Glutamatergic neuron (in vitro differentiated cells): ENCODE measurements at places on chromosomes 16 and 17. TPM values are rescaled to one million over a fixed set of nuclear protein-coding genes. Genes with fewer than 3 reads are reported as not detected.
A peak's percentile ranks its signal among the peaks of the same experiment; 100 is the strongest.

DNA sequence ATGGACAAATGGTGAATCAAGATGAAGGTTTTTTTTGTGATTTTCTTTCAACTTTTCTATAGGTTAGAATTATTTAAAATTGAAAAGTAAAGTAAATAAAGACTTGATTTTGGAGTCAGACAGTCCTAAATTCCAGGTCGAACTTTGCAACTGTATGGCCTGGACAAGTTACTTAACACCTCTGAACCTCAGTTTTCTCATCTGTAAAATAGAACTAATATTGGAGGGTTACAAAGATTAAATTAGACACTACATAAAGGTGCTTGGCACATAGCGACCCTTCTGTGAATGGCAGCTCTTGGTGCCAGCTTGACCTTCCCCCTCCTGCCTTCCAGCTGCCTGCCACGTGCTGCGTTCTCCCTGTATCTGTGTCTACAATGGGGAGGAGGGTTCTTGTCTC lies 3.0 kb downstream of the RSAD1 start:
- no peak overlapping the region for H3K27ac ChIP-seq
- peaks cover 8% of the 10 kb centered on the region for H3K4me1 ChIP-seq
- no peaks in the 10 kb centered on the region for H3K36me3 ChIP-seq
- H3K4me3 ChIP-seq, result no peak overlapping the region

The KRTAP9-4 gene
- not detected for total RNA-seq

DNA sequence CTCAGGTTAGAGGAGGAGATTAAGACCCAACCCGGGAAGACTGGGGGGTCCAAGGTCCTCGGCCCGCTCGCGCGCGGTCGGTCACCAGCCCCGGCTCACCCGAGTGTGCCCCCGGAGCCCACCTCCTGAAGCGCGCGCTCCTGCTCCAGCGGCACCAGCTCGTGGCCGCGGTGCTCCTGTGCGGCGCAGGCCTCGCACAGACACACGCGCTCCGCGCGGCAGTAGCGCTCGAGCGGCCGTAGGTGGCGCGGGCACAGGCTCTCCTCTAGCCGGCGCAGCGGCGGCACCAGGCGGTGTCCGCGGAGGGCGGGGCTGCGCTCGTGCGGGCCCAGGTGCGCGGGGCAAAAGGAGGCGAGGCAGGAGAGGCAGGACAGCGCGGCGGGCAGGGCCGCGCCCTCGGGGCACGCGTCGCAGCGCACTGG lies 618 bp downstream of the TRIM47 start:
- peak overlapping the region; percentile 76 for H3K4me3 ChIP-seq
- no peak overlapping the region for H3K27ac ChIP-seq
- no peaks in the 10 kb centered on the region for H3K36me3 ChIP-seq
- DNase-seq, result peak; percentile 83
- no peaks in the 10 kb centered on the region for H3K4me1 ChIP-seq

DNA sequence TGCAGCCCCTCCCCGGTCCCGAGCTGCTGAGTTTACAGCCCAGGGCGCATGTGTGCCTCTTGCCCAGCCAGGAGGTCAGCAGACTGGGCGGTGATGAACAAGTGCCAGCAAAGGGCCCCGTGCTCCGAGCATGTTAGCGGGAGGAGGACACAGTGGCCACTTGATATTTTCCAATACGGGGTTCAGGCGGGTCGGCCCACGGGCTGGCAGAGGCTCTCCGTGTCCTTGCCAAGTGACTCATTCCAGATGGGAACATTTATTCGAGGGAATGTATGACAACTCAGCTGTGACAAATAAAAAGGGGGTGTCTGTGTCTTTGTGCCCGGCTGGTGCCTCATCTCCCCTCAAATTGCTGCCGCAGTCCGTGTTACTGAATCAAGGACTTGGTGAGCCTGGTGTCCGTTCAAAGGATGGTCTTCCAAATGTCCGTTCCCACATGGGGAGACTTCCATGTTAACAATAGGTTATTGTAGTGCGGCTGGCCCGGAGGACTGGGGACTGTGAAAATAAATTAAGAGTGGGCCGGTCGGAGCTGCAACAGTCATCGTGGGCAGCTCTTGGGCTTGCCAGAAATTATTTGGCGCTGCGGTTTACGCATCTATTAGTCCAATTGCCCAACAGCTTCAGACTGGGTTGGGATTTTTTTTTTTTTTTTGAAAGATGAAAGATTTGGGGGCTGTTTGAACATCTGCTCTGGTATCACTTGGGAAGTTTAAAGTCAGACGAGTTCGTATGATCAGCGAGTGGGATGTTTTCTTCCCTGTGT lies 174.0 kb upstream of the CIBAR2 start:
- H3K4me3 ChIP-seq, result peak overlapping the region; percentile 54
- peak overlapping the region; percentile 95 for H3K27ac ChIP-seq
- peaks cover 24% of the 10 kb centered on the region for H3K27me3 ChIP-seq

- peak; percentile 72 for DNase-seq
- peaks cover 44% of the 10 kb centered on the region for H3K27me3 ChIP-seq
- H3K36me3 ChIP-seq, result no peaks in the 10 kb centered on the region
- peaks cover 25% of the 10 kb centered on the region for H3K4me1 ChIP-seq
- peak overlapping the region; percentile 98 for H3K4me3 ChIP-seq
Measured at GRCh38 chr17:81398176-81398831, 3.0 kb downstream of the BAHCC1 start.

The HOXB3 gene
- not detected for total RNA-seq

- H3K27me3 ChIP-seq, result peaks cover 5% of the 10 kb centered on the region
- no peak overlapping the region for H3K4me3 ChIP-seq
- H3K36me3 ChIP-seq, result no peaks in the 10 kb centered on the region
- no peak for DNase-seq
- no peak overlapping the region for H3K27ac ChIP-seq
- no peaks in the 10 kb centered on the region for H3K4me1 ChIP-seq
Measured at GRCh38 chr16:22183335-22183734, 21.0 kb downstream of the SDR42E2 start.

DNA sequence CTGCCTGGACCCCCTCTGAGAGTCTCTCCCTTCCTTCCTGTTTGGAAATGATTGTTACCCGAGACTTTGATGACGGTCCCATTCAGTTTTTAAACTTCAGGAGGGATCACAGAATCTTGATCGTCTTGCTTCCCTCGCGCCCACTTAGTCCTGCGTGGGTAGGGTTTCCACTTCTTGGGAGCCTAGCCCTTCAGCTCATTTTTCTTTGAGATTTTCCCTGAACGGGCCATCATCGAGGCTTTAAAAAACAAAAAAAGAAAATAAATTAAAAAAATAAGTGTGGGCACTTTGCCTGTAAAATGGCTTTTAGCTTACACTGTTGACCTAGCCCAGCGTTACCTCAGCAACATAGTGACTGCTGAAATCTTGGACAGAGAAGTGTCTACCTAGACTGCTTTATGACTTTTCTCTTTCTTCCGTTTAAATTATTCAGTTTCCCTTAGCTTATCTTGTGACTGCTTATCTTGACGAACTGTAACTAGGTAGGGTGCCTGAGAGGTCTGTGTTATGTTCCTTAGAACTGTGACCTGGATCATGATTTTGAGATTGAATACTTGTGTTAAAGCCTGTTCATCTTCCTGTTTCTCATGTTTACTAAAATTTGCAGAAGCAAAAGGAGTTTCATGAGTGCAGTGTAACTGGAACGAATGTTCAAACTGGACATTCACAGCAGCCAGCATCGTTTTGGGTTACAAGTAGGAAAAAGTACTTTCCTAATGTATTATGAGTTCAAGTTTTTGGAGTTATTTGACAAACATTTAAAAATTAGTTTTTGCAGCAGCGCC lies 874 bp downstream of the WWP2 start:
- no peak for DNase-seq
- peaks cover 5% of the 10 kb centered on the region for H3K4me1 ChIP-seq
- H3K36me3 ChIP-seq, result peaks cover 7% of the 10 kb centered on the region

DNA sequence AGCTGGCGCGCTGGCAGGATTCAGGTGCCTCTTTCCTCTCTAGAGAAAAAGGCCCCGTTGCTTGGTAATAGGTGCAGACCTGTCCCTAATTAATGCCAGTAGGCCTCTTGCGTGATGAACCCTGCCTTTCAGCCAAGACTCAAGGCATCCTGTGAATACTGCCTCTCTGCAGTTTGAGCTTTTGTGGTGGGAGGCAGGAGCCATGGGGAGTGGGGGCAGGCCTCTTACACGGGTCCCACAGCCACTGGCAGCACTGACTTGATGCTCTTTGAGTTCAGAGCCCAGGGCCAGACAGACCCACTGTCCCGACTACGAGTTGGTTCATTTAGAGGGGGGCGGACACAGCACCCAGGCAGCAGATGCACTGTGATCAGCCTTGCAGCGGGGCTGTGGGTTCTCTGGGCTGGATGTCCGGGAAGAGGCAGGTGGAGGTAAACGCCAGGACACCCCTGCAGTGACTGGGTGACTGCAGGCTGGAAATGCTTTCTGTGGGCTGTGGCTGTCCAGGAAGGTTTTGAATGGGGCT lies 237.0 kb downstream of the SEC14L1 start:
- H3K4me3 ChIP-seq, result peak overlapping the region; percentile 61
- H3K27ac ChIP-seq, result peak overlapping the region; percentile 97
- no peaks in the 10 kb centered on the region for H3K36me3 ChIP-seq
- no peak for DNase-seq

DNA sequence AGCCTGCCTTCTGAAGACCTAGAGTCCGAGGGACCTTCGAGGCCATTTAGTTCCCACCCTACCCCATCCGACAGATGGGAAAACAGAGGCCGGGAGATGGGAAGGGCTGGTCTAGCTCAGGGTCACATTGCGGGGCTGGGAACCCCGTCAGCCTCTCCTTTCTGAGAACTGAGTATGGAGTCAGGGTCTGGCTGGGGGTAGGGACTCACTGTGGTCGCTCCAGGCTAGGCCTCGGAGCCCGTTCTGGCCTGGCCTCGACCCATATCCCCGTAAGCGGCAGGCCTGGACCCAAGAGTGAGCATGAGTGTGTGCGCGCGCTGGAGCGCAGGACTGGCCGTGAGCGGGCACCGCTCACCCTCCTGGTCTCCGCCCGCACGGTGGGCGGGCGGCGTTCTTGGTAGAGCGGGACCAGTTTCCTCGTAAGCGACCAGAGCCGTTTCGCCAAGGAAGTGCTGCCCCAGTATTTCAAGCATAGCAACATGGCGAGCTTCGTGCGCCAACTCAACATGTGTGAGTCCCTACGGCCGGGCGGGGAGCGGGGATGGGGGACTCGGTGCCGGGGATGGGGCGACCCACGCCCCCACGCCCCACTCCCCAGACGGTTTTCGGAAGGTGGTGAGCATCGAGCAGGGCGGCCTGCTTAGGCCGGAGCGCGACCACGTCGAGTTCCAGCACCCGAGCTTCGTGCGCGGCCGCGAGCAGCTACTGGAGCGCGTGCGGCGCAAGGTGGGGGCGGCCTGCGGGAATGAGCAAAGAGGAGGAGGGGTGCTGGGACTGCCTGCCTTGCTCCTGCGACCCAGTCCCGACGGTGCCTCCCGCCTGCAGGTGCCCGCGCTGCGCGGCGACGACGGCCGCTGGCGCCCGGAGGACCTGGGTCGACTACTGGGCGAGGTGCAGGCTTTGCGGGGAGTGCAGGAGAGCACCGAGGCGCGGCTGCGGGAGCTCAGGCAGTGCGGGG lies 855 bp downstream of the HSF4 start:
- peak; percentile 33 for DNase-seq
- no peak overlapping the region for H3K4me3 ChIP-seq
- peaks cover 21% of the 10 kb centered on the region for H3K27me3 ChIP-seq

The NUDT16L1 gene
- 34.3 TPM for total RNA-seq

GRCh38 chr17:1087381-1088241 lies 90.7 kb downstream of the TIMM22 start:
- H3K27me3 ChIP-seq, result peaks cover 6% of the 10 kb centered on the region
- H3K4me3 ChIP-seq, result no peak overlapping the region
- no peak for DNase-seq

DNA sequence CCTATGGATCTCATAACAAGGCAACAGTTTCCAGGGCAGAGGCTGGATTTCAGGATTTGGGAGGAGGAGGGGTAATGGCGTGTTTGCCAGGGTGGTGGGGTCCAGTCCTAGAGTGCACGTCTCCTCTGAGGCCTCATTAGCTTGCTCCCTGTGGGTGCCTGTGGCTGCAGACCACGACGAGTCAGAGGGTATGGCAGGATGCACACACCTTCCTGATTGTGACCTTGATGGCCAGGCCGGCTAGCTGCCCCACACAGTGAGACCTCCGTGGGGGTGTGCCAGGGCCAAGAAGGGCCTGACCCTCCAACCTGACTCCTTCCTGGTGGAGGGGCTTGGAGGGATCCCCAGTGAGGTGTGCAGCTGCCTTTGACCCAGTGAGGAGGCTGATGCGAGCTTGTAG lies 4.0 kb upstream of the SMTNL2 start:
- no peak overlapping the region for H3K4me3 ChIP-seq
- H3K4me1 ChIP-seq, result peaks cover 35% of the 10 kb centered on the region
- peaks cover 24% of the 10 kb centered on the region for H3K27me3 ChIP-seq
- DNase-seq, result no peak
- H3K27ac ChIP-seq, result no peak overlapping the region
- no peaks in the 10 kb centered on the region for H3K36me3 ChIP-seq

DNA sequence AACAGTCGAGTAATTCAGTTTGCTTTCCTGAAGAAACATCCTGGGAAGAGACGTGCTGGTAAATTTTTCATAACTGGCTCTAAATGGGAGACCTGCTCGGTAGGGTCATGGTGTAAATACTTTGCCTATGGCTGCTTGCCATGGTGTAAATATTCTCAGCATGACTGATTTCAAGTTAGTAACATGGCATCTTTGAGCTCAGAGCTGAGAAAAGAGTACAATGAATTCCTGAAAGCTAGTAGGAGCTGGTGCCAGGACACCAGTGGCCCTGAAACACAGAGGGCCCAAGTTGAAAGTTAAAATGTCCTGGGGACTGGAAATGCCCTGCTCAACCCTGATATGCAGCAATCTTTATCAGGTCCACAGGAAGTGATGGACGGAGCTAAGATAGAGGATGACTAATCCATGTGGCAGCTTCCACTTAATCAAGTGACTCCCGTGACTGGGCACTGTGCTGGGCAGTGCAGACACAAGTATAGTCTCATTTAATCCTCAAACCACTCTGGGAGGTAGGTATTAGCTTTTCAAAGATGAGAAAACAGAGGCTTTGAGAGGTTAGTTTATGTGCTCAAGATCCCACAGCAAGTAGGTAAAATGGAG lies 130.1 kb upstream of the ADAMTS18 start:
- H3K27me3 ChIP-seq, result peaks cover 2% of the 10 kb centered on the region
- no peak overlapping the region for H3K27ac ChIP-seq
- no peak for DNase-seq
- no peak overlapping the region for H3K4me3 ChIP-seq
- H3K36me3 ChIP-seq, result no peaks in the 10 kb centered on the region

- peak overlapping the region; percentile 5 for H3K27ac ChIP-seq
- H3K4me1 ChIP-seq, result peaks cover 32% of the 10 kb centered on the region
- no peaks in the 10 kb centered on the region for H3K36me3 ChIP-seq
- peak overlapping the region; percentile 13 for H3K4me3 ChIP-seq
- H3K27me3 ChIP-seq, result peaks cover 3% of the 10 kb centered on the region
Measured at GRCh38 chr17:2433696-2434095, 32.8 kb upstream of the MNT start.

The PIMREG gene
- 28.4 TPM for total RNA-seq
